ENCODE measurements at places on chromosomes 11 and 22.

DNA sequence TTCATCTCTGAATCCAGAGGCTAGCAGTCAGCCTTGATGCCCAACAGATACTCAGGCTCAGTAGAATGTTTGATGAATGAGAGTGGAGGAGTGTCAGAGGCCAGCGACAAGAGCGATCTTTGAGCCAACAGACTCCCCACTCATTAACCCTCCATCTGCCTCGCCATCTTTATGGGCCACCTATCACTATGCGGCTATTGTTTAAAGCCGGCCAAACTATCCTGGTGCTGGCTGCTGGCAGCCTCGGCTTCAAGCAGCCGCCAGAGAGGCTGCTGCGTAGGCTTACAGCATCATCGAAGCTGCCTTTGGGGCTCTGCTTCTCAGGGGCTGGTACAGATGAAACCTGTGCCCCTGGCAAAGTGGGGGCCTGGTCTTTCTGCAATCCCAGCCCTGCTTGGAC lies 525.6 kb downstream of the INSC start:
- H3K4me1 ChIP-seq, result no peaks in the 10 kb centered on the region
- H3K27ac ChIP-seq, result no peak overlapping the region
- H3K4me3 ChIP-seq, result no peak overlapping the region
- no peaks in the 10 kb centered on the region for H3K36me3 ChIP-seq
- no peak for DNase-seq
- peaks cover 4% of the 10 kb centered on the region for H3K27me3 ChIP-seq

- peaks cover 15% of the 10 kb centered on the region for H3K27me3 ChIP-seq
- H3K36me3 ChIP-seq, result no peaks in the 10 kb centered on the region
- H3K4me3 ChIP-seq, result no peak overlapping the region
- no peak for DNase-seq
- no peak overlapping the region for H3K27ac ChIP-seq
Observed at GRCh38 chr11:133946541-133947318, 10.0 kb downstream of the IGSF9B start.

GRCh38 chr11:3219281-3219892 lies 774 bp upstream of the MRGPRG start:
- peaks cover 11% of the 10 kb centered on the region for H3K27me3 ChIP-seq
- H3K4me3 ChIP-seq, result no peak overlapping the region
- no peaks in the 10 kb centered on the region for H3K36me3 ChIP-seq
- H3K4me1 ChIP-seq, result peaks cover 14% of the 10 kb centered on the region
- H3K27ac ChIP-seq, result no peak overlapping the region
- DNase-seq, result no peak

GRCh38 chr11:116373104-116373944 lies 399.5 kb downstream of the BUD13 start:
- no peaks in the 10 kb centered on the region for H3K36me3 ChIP-seq
- no peak overlapping the region for H3K27ac ChIP-seq
- no peaks in the 10 kb centered on the region for H3K4me1 ChIP-seq
- DNase-seq, result no peak
- no peak overlapping the region for H3K4me3 ChIP-seq
- H3K27me3 ChIP-seq, result peaks cover 2% of the 10 kb centered on the region

DNA sequence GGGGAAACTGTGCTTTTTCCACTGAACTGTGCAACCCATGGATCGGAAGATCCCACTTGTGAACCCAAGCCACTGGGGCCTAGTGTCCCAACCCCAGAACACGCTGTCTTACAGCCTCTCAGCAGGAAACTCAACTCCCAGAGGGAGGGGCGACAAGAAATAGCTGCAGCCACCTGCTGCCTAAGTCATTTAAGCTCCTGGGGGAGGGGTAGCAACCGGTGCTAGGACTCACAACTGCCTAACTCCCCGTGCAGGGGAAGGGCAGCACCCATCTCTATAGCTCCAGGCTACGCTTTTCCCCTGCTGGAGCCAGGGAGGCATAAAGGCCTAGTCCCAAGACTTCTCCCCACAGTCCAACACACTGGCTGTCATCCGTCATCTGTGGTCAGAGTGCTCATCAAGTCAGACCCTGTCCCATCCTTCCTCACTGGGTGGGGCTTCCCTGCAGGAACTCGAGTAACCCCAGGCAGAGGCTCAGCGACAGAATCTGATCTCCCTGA lies 363.0 kb downstream of the LUZP2 start:
- H3K36me3 ChIP-seq, result no peaks in the 10 kb centered on the region
- H3K4me3 ChIP-seq, result no peak overlapping the region
- H3K27me3 ChIP-seq, result peaks cover 1% of the 10 kb centered on the region
- H3K27ac ChIP-seq, result no peak overlapping the region
- no peak for DNase-seq

GRCh38 chr22:46147061-46147460 lies 3.3 kb upstream of the PPARA start:
- peaks cover 16% of the 10 kb centered on the region for H3K4me1 ChIP-seq
- peaks cover 3% of the 10 kb centered on the region for H3K27me3 ChIP-seq
- H3K27ac ChIP-seq, result no peak overlapping the region
- DNase-seq, result no peak
- H3K4me3 ChIP-seq, result no peak overlapping the region

DNA sequence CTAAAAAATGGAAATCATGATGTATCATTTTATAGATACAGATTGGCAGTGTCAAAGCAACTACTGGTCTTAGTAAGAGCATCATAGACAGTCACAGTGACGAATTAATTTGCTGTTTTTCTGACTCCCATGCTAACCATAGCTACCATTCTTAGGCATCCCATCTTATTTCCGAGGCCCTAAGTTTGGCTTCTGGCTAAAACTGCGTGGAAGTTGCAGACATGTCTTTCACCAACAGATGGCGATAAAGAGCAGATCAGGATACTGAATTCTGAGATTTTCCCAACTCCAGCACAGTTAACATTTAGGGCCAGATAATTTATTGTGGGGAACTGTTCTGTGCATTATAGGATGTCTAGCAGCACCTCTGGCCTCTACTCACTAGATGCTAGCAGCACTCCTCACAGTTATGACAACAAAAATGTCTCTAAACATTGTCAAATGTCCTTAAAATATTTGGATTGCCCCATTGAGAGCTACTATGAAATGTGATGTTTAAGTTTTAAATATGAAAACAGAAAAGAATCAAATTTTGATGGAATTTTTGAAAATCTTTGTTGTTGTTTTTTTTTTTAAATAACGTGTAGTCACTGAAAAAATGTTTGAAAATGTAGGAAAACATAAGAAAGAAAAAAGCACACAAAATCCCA lies 16.3 kb downstream of the OR2AG2 start:
- H3K4me1 ChIP-seq, result no peaks in the 10 kb centered on the region
- DNase-seq, result peak; percentile 32
- no peaks in the 10 kb centered on the region for H3K36me3 ChIP-seq
- no peak overlapping the region for H3K27ac ChIP-seq

GRCh38 chr11:117966908-117967307 lies 19.3 kb upstream of the IL10RA start:
- no peak overlapping the region for H3K27ac ChIP-seq
- no peaks in the 10 kb centered on the region for H3K36me3 ChIP-seq
- peaks cover 3% of the 10 kb centered on the region for H3K27me3 ChIP-seq
- H3K4me3 ChIP-seq, result no peak overlapping the region
- DNase-seq, result no peak
